ENCODE measurements at places on chromosomes 11 and 22.
A peak's percentile ranks its signal among the peaks of the same experiment; 100 is the strongest.

DNA sequence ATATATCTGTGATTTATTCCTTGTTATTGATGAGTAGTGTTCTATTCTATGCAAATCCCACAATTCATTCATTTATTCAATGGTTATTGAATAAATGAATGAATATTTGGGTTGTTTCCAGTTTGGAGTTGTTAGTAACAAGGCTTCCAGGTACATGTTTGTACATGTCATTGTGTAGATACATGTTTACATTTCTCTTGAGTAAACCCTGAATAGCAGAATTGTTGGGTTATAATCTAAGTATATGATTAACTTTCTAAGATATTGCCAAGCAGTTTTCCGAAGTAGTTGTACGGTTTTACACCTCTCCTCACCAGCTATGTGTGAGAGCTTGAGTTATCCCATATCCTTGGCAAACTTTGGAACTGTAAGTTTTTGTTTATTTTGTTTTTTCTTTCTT lies 18.5 kb upstream of the OR8G1 start:
- no peak for DNase-seq

- no peak for DNase-seq
Observed at GRCh38 chr11:133936136-133936535, 20.6 kb downstream of the IGSF9B start.

DNA sequence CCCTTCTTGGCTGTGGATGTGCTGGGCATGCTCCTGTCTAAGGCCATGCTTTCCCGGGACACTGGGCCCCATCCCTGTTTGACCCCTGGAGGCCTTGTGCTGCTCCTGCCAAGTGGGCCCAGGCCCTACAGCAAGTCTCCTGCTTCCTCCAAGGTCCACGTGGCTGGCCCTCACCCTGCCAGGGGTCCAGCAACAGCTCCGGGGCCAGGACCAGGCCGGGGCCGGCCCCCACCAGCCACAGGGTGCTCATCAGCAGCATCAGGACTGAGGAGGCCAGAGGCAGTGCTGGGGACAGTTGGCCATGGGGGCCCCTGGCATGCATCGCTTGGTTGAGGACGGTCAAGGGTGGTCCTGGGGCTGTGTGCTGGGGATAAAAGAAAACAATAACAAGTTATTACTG lies 2.5 kb downstream of the RHBDD3 start:
- no peak for DNase-seq

DNA sequence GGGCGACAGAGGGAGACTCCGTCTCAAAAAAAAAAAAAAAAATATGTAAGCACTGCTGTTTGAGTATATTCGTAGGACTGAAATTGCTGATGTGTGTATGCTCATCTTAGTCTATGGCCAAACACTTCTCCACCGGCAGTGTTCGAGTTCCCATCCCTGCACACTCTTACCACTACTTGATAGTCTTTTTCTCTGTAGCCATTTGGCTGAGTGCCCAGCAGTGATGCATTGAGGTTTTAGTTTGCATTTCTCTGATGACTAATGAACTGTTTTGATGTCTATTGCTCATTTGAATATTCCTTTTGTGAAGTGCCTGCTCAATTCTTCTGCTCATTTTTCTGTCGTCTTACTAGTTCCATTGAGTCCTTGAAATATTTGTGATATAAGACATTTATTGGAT lies 1.9 kb downstream of the TIRAP start:
- peak; percentile 94 for DNase-seq

GRCh38 chr11:134640536-134640935 lies 228.5 kb upstream of the B3GAT1 start:
- no peak for DNase-seq

- no peak for DNase-seq
Observed at GRCh38 chr22:35020517-35020916, 45.4 kb upstream of the ISX start.

- no peak for DNase-seq
Observed at GRCh38 chr11:67395555-67396258, 3.9 kb downstream of the RAD9A start.

GRCh38 chr22:19756288-19757128 lies 4.1 kb upstream of the TBX1 start:
- DNase-seq, result peak; percentile 73

- DNase-seq, result no peak
Observed at GRCh38 chr22:47047321-47048122, 285.1 kb downstream of the TBC1D22A start.

- no peak for DNase-seq
Observed at GRCh38 chr22:21651521-21652009, 9.5 kb downstream of the SDF2L1 start.

DNA sequence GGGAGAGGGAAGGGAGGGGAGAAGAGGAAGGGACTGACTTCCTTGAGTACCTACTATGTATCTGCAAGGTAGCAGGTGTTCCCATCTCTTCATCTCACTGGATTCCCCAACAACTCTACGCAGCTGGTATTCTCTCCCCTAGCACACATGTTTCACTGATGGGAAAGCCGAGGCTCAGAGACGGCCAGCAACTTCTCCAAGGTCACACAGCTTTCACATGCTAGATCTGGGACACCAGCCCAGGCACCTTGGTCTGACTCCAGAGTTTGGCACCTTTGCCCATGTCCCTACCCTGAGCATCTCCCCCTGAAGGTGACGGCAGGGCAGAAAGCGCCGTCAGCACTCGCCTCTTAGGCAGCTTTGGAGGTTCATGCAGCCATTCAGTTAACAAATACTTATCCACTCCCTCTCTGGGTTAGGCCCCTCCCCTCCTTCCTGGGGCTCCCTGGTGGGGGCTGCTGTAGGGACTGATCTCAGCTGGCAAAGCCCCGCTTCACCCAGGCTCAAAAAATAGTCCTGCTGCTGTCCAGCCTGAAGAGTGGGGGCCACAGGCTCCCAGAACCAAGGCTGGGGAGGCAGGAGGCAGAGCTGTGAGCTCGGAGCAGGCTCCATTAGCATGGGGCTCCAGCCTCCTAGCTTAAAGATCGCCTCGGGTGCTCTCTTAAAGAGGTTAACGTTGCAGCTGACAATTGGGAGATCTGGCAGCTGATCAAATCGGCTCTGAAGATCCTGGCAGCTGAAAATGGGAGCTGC lies 79.4 kb downstream of the IGLL1 start:
- DNase-seq, result no peak

DNA sequence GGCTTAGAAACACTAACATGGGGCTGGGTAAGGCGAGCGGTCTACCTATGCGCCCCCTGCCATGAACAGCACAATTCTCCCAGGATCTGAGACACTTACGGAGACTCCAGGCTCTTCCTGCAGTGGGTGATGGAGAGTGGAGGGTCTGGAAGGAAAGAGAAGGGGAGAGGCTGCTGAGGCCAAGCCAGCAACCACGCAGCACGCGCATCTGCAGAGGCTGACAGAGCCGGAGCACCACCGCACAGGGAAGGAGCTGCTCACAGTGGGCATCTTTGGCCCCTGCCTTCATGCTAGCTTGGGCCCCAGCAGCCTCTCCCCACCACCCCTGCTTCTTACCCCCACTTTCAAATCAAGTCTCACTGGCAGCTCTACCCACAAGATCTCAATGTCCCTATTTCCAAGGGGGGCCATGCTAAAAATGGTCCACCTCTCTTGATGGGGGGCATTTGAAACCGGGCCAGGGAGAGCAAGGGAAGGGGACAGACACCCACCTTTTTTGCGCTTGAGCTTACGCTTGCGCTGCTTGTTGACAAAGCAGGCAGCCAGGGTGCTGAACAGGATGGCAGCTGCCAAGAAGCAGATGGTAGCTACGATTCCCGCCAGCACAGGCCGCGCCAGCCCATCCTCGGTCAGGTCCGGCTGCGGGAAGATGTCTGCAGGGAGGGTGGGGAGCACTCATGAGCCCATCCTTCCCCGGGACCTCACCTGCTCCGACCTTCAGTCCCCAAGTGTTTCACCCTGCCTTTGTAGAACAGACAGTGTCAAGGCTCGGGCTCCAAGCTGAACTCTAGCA lies 34.5 kb downstream of the IGSF9B start:
- DNase-seq, result no peak

DNA sequence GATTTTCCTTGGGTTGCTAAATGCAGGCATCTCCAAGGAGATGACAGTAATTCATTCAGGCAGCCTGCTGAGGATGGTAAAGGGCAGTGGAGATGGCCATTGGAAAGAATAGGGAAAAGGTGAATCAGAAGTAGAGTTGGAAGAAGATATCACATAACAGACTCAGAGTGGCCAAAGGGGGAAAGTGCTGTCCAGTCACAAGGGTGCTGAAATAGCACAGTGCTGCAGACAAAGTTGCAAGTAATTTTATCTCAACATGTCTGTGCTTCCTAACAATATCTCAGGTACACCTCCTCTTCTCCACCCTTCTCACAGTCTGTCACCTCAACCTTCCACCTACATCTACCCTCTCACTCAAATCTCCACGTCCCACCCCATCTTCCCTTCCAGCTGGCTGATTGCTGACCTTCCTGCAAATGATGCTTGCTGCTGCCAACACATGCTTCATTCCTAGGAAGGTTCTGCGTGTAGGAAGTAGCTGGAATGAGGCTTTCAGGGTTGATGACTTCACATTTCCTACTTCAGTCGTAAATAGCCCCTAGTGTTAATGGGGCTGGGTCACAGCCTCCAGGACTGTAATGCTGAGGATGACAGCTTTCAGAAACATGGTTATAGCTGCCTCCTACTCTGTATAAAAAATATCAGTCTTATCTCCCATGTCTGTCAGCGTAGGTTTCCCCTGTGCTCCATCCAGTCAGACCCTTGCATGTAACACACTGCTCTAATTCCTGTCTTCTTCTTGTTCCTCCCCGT lies 123.9 kb downstream of the CTNND1 start:
- no peak for DNase-seq

DNA sequence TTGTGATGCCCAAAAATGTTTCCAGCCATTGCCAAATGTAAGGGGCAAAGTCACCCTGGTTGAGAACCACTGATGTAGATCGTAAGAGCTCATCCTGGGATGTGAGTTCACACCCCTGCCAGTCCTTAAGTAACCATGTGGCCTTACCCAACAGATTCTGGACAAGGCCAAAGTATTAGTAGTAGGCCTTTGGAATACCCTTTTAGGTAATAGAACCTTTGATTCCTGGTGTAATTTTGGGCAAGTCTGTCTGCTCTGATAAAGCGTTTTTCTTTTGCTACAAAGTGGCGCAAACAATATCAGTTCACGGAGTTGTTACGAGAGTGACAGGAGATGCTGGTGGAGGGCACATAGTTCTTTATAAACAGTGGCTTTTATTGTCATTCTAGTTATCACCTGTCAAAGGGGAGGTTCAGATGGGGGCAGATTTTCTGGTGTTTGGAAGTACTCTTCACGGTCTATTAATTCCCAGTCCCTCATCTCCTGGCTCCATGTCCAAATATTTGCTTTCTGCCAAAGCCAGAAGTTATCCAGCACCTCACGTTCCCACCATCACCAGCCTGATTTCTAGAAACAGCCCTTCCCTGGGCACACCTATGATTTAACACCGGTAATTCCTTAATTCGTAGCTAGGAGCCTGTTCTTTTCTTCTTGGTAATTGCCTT lies 73.8 kb upstream of the CRYBB3 start:
- no peak for DNase-seq

GRCh38 chr11:96322775-96323641 lies 20.0 kb downstream of the MAML2 start:
- no peak for DNase-seq

- DNase-seq, result no peak
Observed at GRCh38 chr22:35638001-35638400, 10.2 kb upstream of the APOL6 start.

DNA sequence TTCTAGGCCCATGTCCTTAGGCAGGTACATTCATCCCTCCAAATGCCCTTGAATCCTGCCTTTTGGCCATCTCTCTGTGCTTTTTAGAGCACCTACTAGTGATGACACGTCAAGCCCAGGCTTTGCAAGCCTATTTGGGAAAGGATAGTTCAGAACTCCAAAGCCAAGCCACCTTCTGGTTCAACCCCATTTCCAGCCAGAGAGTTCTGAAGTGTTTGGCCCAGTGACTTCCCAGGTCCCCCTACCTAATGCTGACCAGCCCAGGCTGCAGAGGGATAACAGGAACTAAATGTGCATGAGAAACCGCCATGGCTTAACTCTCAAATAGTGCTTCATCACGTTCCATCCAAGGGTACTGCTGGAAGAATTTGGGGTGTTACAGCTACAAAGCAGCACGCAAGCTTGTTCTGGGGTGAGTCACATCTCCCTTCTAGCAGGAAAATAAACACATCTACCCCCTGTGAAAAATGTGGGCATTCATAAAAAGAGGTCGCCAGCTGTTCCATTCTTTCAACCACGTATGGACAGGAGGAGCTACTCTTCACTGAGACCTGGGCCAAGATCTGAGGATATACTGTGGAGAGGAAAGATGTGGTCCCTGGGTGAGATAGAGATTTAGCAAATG lies 2.0 kb upstream of the FXYD6 start:
- DNase-seq, result no peak

GRCh38 chr11:73320763-73321603 lies 12.9 kb downstream of the ARHGEF17 start:
- no peak for DNase-seq

GRCh38 chr11:76801225-76801624 lies 18.1 kb downstream of the TSKU start:
- peak; percentile 13 for DNase-seq

- DNase-seq, result no peak
Observed at GRCh38 chr11:101336858-101337257, 207.2 kb upstream of the PGR start.

DNA sequence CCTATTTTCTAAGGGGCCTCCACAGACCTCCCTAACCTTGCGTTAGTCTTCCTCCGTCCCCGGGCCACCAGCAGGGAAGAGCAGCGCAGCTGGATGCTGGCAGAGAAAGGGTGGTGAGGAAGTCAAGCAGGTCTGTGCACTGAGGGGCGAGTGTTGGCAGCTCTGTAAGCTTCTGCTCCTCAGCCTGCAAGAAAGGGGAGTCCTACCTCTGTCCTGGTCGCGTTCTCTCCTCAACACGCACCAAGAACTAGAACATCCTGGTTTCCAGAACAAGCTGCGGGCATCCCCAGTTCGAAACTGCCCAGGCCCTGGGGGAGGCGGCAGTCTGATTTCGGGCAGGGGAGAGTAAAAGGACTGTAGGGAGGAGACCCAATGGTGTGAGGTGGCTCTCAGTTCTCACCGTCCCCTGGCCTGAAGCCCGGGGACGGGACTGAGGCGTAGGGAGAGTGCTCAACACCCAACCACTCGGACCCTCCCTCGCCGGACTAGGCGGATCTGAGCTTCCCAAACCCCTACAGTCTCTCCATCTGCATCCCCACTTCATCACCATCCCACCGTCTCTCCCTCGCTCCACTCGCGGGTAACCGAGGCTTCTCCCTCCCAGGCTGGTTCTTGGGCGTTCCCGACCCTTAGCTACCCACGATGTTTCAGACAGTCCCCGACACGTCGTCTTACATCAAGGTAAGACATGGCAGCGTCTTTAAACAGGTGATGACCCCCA lies 7.7 kb upstream of the FLI1 start:
- no peak for DNase-seq

GRCh38 chr22:24744638-24745037 lies 29.9 kb downstream of the PIWIL3 start:
- no peak for DNase-seq

- DNase-seq, result no peak
Observed at GRCh38 chr22:36764641-36765040, 11.3 kb downstream of the IFT27 start.

- no peak for DNase-seq
Observed at GRCh38 chr22:26406118-26406517, 22.9 kb upstream of the ASPHD2 start.
